ENCODE measurements at places on chromosomes 2 and 18.

- H3K4me1 ChIP-seq, result no peaks in the 10 kb centered on the region
- no peaks in the 10 kb centered on the region for H3K27me3 ChIP-seq
- DNase-seq, result no peak
- H3K36me3 ChIP-seq, result no peaks in the 10 kb centered on the region
- no peak overlapping the region for H3K27ac ChIP-seq
- no peak overlapping the region for H3K4me3 ChIP-seq
Observed at GRCh38 chr2:217681791-217682190, 321.0 kb downstream of the TNS1 start.

GRCh38 chr2:120653046-120653445, 82.6 kb upstream of the GLI2 start:
- no peak for DNase-seq
- no peak overlapping the region for H3K27ac ChIP-seq
- no peaks in the 10 kb centered on the region for H3K36me3 ChIP-seq
- H3K27me3 ChIP-seq, result no peaks in the 10 kb centered on the region
- H3K4me3 ChIP-seq, result no peak overlapping the region
- H3K4me1 ChIP-seq, result no peaks in the 10 kb centered on the region

DNA sequence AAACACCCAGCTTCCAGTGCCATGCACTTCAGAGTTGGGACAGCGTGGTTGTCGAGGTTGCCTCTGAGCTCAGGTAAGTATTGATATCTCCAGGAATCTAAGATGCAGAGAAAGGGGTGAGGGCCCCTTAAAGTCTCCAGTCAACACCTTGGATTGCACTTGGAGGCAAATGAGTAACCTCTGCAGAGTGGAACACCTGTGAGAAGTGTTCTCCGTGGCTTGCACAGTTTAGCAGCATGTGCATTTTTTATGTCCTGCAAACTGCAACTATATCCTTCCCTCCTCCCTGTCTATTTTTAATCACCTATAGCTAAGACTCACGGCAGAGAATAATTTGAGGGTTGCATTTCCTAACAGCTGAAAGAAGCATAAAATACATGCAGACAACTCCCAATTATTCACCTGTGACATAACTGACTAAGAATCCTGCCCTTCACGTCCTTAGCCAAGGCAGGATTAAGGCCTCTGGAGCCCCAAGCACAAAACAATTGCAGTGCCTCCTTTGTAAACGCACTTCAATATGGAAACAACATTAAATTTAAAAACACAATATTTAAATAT, 1.6 kb upstream of the ZNF385B start:
- no peak for DNase-seq
- no peak overlapping the region for H3K27ac ChIP-seq
- H3K4me3 ChIP-seq, result no peak overlapping the region
- peaks cover 23% of the 10 kb centered on the region for H3K27me3 ChIP-seq

DNA sequence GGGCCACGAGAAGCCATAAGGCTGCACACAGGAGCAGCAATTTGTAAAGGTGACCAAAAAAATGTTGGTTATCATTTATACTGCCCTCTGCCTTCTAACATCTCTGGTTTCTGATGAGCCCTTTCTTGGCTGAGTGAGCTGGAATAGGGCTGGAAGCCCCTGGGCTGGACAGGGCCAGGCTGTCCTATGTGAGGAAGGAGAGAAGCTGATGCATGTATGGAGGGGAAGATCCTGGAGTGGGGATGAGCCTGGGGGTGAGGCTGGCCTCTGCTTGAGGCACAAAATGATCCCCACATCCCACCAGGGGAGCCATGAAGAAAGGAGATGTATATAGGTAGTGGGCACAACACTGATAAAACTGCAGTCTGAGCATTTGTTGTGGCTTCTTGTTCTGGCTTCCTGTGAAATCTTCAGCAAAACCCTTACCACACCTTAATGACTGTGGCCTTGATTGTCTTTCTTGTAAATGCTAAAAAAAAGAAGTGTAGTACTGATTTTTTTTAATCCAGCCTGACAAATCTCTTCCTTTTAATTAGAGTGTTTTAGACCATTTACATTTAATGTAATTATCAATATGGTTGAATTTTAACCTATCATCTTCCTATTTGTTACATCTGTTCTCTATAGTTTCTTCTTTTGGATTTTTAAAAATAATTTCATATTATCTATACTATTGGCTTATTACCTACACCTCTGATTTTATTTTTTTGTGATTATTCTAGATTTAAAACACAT, 5.6 kb downstream of the SNED1 start:
- no peak overlapping the region for H3K4me3 ChIP-seq
- DNase-seq, result no peak
- no peaks in the 10 kb centered on the region for H3K27me3 ChIP-seq
- peaks cover 4% of the 10 kb centered on the region for H3K4me1 ChIP-seq
- H3K27ac ChIP-seq, result no peak overlapping the region

- H3K36me3 ChIP-seq, result no peaks in the 10 kb centered on the region
- H3K27me3 ChIP-seq, result no peaks in the 10 kb centered on the region
- no peak overlapping the region for H3K27ac ChIP-seq
- no peak for DNase-seq
- H3K4me3 ChIP-seq, result no peak overlapping the region
Observed at GRCh38 chr18:35731701-35732100, 150.2 kb downstream of the GALNT1 start.

GRCh38 chr18:26642440-26643348, 94.3 kb upstream of the KCTD1 start:
- no peaks in the 10 kb centered on the region for H3K27me3 ChIP-seq
- DNase-seq, result no peak
- H3K27ac ChIP-seq, result no peak overlapping the region
- no peaks in the 10 kb centered on the region for H3K36me3 ChIP-seq
- H3K4me1 ChIP-seq, result no peaks in the 10 kb centered on the region
- H3K4me3 ChIP-seq, result no peak overlapping the region

GRCh38 chr2:120904379-120904778, 168.7 kb downstream of the GLI2 start:
- no peaks in the 10 kb centered on the region for H3K36me3 ChIP-seq
- no peak overlapping the region for H3K27ac ChIP-seq
- DNase-seq, result no peak
- H3K4me1 ChIP-seq, result no peaks in the 10 kb centered on the region

- H3K36me3 ChIP-seq, result no peaks in the 10 kb centered on the region
- H3K27ac ChIP-seq, result no peak overlapping the region
- H3K4me3 ChIP-seq, result no peak overlapping the region
- H3K27me3 ChIP-seq, result no peaks in the 10 kb centered on the region
- no peak for DNase-seq
- no peaks in the 10 kb centered on the region for H3K4me1 ChIP-seq
Observed at GRCh38 chr18:3380384-3380961, 69.5 kb upstream of the TGIF1 start.

DNA sequence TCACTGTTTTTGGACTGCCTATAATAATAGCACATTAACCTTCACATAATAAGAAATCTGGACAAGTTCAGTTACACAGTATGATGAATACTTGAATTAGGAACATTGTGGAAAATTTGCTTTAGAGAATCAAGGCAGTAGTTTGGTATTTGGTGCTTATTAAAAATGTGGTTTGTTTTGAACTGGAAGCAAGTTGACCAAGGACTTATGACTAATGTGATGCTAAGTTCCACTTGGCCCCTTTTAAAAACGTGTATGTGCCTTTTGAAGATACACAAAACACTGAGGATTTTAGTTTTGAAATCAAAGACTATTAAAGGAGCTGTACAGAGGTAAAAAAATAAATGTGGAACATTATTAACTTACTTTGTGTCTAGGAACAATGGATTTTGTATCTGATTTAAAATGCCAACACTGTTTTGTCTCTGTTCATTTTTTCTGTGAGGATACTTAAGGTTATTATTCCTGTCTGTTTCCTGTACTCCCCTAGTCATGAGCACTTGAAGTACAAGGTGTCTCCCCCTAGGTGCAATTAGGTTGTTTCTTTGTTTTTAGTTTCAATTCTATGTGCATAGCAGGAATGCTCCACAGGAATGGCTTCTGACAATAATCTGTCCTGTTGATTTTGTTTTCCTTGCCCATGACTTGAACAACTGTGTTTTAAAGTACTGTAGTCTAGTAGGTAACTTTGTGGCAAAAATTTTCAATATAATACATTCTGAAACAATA, 49.6 kb upstream of the PTH2R start:
- no peak for DNase-seq
- no peaks in the 10 kb centered on the region for H3K4me1 ChIP-seq
- H3K36me3 ChIP-seq, result peaks cover 40% of the 10 kb centered on the region
- no peak overlapping the region for H3K27ac ChIP-seq
- H3K4me3 ChIP-seq, result no peak overlapping the region
- no peaks in the 10 kb centered on the region for H3K27me3 ChIP-seq

DNA sequence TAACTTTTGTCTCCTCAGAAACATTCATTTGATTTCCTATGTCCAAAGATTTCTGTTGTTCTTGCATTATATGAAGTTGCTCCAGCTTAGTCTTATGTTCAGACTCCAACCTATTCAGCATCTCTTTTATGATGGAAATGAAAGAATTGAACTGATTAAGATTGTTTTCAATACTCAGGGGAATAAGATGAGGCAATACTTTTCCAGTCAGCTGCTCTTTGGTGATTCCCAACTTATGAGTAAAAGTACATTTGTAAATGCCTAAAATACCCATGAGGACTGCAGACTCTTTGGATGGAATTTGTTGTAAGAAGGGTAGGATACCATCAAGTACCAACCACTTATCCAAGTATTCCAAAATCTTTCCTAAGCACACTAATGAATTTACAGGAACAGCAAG, 39.8 kb downstream of the TRAK2 start:
- H3K4me1 ChIP-seq, result peaks cover 32% of the 10 kb centered on the region
- no peaks in the 10 kb centered on the region for H3K27me3 ChIP-seq
- DNase-seq, result no peak

DNA sequence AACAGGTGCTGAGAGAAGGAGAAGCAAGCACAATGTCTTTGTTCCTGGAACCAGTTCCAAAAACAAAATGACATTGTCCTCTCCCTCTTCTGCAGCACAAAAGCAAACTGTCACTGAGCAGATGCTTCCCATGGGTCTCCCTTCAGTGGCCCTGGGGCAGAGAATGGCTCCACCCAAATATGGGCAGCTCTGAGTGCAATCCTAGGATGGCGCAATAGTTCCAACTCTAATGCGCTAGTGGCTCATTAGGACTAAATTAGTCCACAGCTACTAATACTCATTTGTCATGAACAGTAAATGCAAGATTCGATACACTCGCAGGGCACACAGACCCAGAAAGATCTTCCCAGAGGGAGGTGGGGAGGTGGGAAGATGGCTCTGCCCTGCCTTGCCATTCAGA, 205.2 kb upstream of the CHAC2 start:
- H3K4me1 ChIP-seq, result no peaks in the 10 kb centered on the region
- no peak overlapping the region for H3K27ac ChIP-seq
- H3K4me3 ChIP-seq, result no peak overlapping the region
- DNase-seq, result no peak

DNA sequence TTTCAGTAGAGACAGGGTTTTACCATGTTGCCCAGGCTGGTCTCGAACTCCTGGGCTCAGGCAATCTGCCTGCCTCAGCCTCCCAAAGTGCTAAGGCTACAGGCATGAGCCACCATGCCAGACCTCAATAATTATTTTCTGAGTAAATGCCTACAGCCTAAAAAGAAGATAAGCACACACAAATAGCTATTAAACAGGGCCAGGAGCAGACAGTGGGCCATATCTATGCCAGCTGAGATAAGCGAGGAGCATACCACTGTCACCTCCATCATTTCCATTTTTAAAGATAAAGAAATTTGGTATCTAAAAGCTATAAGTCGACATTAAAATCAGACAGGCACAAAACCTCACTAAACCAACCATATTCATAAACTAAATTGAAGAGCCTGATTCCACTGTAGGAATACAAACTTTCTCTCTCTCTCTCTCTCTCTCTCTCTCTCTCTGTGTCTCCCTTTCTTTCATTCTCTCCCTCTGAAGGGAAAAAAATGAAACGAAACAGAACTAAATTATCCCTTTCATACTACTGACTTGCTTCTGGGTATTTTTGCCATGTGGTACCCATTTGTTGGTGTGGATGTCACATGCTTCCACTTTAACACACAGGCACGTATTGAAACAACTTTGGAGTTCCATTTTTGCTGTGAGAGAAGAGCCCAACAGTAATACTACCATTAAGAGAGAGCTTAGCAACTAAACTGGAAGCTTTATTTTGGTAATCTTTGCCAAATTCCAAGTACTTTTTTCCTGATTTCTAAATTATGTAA, 51.0 kb downstream of the FARSB start:
- H3K27me3 ChIP-seq, result no peaks in the 10 kb centered on the region
- no peak overlapping the region for H3K27ac ChIP-seq
- no peak overlapping the region for H3K4me3 ChIP-seq
- peaks cover 23% of the 10 kb centered on the region for H3K36me3 ChIP-seq
- H3K4me1 ChIP-seq, result no peaks in the 10 kb centered on the region

DNA sequence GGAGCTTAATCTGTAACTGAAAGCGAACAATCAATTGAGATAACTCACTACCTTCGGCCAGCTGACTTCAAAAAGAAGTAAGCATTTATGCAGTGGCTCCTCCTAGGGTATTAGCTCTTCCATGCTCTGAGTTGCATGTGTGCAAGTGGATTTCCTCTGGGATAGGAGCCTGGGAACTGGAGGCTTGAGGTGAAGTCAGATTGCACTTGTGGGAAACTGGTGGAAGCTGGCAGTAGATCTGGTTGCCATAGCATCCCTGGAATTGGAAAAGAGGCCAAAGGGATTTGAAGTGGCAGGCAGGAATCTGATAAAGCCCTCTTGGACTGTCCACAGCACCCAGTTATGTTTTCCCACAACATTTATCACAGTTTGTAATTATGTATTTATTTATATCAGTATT, 50.6 kb upstream of the FMNL2 start:
- H3K27ac ChIP-seq, result no peak overlapping the region
- H3K4me3 ChIP-seq, result no peak overlapping the region
- H3K36me3 ChIP-seq, result no peaks in the 10 kb centered on the region
- H3K4me1 ChIP-seq, result no peaks in the 10 kb centered on the region

- no peaks in the 10 kb centered on the region for H3K4me1 ChIP-seq
- no peaks in the 10 kb centered on the region for H3K36me3 ChIP-seq
- H3K27ac ChIP-seq, result no peak overlapping the region
- no peak overlapping the region for H3K4me3 ChIP-seq
- peaks cover 5% of the 10 kb centered on the region for H3K27me3 ChIP-seq
- DNase-seq, result no peak
Observed at GRCh38 chr2:7896940-7897487, 784.8 kb upstream of the ID2 start.

DNA sequence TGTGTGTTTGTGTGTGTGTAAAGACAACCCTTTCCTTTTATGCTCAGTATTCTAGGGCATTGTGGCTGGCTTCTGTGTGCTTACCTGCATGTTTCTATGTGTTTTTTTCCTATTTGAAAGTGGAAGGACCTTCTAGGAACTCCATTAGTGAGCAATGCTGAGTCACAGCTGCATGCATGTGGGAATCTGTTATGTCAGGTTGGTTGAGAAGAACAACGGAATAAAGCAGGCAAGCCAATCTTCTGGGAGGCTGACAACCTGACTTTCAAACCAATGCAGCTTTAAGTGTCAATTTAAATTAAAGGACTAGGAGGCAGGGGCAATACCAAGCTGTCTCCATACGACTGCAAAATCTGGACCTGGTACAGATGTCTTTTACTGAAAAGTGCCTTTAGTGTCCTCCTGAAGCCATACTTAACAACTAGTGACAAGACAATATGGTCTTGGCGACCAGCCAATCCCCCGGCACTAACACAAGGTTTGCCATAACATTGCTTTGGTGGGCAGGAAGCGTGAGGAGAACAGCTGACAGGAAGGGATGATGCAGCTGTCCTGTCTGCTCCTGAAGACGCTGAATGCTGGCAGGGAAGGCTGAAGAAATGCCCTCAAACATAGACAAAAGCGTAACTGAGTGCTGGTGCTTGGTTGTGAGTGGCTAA, 514.7 kb upstream of the CDH7 start:
- H3K4me1 ChIP-seq, result no peaks in the 10 kb centered on the region
- H3K27ac ChIP-seq, result no peak overlapping the region
- no peak for DNase-seq
- H3K36me3 ChIP-seq, result no peaks in the 10 kb centered on the region
- H3K4me3 ChIP-seq, result no peak overlapping the region

Data from CD4-positive, CD25-positive, alpha-beta regulatory T cell (primary cell).